ENCODE measurements at places on chromosomes 4 and X.

DNA sequence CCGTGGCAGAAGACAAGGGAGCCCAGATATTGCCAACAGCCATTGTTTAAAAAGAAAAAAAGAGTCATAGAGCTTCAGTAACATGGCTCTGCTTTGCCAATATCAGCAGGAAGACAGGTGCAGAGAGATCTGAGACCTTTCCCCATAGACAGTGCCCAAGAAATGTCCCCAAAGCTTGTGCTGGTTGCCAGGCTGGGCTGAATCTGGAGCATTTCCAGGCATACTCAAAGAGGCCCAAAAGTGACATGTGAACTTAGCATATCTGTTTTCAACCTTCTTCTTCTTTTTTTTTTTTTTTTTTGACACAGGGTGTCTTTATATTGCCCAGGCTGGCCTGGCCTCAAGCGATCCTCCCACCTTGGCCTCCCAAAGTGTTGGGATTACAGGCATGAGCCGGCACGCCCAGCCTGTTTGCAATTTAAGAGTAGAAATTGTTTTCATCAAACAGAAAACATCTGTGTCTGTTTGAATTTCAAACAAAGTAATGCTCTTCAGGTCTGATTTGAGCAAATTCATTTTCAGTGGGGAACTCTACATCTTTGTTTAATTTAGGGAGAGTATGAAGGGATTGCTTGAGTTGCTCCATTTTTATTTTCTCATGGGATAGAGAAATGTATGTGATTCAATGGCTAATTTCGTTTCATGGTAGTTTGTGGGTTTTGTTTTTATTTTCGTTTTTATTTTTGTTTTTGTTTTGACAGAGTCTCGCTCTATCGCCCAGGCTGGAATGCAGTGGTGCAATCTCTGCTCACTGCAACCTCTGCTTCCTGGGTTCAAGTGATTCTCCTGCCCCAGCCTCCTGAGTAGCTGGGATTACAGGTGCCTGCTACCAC lies 56.6 kb upstream of the RBM47 start:
- no peak for DNase-seq

DNA sequence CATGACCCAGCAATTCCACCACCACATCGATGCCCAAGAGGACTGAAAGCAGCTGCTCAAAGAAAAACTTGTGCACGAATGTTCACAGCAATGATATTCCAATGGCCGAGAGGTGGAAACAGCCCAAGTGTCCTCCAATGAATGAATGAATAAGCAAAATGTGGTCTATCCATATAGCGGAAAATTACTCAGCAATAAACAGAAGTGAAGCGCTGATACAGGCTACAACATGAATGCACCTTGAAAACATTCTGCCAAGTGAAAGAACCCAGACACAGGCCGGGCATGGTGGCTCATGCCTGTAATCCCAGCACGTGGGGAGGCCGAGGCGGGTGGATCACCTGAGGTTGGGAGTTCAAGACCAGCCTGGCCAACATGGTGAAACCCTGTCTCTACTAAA lies 5.2 kb upstream of the SLC2A9 start:
- no peak for DNase-seq

DNA sequence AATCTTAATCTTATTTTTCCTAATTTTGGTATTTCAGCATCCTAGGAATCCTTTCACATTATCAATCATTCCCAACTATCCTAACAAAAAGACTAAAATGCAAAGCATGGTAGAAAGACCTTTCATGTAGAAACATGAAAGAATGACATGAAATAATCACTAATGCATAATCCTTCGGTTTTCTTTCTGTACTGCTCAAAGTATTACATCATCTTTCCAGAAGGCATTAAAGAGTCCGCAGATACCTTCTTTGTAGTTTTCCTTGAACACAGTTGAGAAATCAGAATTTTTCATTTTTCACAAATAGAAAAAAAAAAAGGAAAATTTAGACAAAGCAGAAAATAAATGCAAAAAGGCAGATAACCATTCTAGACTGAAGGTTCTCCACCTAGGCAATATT lies 11.5 kb downstream of the RCHY1 start:
- DNase-seq = no peak

- no peak for DNase-seq
These were observed 28.6 kb downstream of the IDS start for GRCh38 chrX:149476513-149476912.

- no peak for DNase-seq
These were observed 112.2 kb upstream of the PSAPL1 start for GRCh38 chr4:7546809-7547367.

- DNase-seq = no peak
These were observed 18.6 kb upstream of the CLNK start for GRCh38 chr4:10703156-10703555.
